ENCODE measurements at places on chromosomes 12 and 14. TPM values are rescaled to one million over a fixed set of nuclear protein-coding genes. Genes with fewer than 3 reads are reported as not detected.

- DNase-seq, result no peak
Measured at GRCh38 chr14:65826946-65827345, 414.4 kb downstream of the FUT8 start.

DNA sequence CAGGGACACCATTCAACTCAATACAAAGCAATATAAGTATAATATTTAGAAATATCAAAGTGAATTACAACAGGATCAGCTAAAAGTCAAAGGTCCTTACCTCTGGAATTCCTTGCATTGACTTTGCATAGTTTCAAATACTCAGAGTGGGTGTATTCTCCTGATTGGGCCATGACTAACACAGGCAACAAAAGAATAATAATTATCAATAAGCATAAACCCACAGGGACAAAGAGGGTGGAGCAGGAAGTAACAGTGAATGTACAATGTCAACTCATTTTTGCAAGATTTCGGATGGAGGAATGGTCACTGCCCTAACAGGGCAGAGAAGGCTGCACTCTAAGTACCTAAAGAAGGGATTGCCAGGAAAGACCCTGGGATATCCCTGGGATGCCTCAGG lies 207.5 kb downstream of the PAX9 start:
- no peak for DNase-seq

GRCh38 chr12:82124711-82125380 lies 233.3 kb downstream of the CCDC59 start:
- peak; percentile 42 for DNase-seq

- DNase-seq, result no peak
Measured at GRCh38 chr12:71170456-71170855, 12.7 kb upstream of the TSPAN8 start.

GRCh38 chr12:62899568-62900390 lies 35.2 kb downstream of the PPM1H start:
- DNase-seq, result no peak

The DDX55 gene
- total RNA-seq, result 10.5 TPM

The IL26 gene
- not detected for total RNA-seq

The PAPLN gene
- 0.22 TPM for total RNA-seq

All from GM23248 (cell line).